ENCODE measurements at places on chromosomes 4 and X.
A peak's percentile ranks its signal among the peaks of the same experiment; 100 is the strongest.

DNA sequence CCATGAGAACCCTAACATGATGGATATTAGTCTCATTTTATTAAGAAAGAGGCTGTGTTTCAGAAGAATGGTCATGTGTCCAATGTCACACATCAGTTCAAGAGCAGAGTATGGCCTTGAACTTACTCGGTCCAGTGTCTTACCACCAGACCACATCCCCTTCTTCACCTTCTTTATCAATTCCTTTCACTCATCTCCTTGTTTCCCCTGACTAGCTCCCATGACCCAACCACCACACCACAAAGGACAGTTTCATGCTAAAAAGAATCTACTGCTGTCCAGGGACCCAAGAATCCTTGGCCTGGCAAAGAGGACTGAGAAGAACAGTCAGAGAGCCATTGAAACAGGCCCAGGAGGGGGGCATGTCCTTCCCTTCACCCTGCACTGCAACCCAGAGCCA is 33.6 kb upstream of the MSN start:
- DNase-seq: no peak

GRCh38 chrX:11619441-11619840 is 46.3 kb downstream of the ARHGAP6 start:
- no peak for DNase-seq

- no peak for DNase-seq
These were observed 695 bp downstream of the SHROOM3 start for GRCh38 chr4:76435528-76436319.

- no peak for DNase-seq
These were observed 101.1 kb upstream of the SHISA3 start for GRCh38 chr4:42296196-42296595.

GRCh38 chr4:157706155-157706554 is 466.7 kb downstream of the GASK1B start:
- no peak for DNase-seq

DNA sequence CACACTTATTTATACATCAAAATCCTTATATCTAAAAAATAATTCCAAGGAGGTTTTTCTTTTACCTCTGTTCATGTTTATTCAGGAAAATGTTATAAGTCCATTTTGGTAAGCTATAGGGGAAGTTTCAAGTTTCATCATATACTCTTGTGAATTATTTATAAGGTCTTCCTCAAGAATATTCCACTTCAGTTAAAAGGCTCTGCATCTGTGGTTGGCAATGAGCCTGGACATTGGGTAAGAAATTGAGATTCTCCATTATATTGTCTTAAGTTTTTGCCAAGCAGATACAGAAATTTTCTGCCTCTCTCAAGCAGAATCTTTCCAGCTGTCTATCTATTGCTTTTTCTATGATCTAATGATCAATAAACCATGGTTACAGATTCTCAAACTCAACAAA is 641.9 kb downstream of the NLGN4X start:
- DNase-seq: no peak

DNA sequence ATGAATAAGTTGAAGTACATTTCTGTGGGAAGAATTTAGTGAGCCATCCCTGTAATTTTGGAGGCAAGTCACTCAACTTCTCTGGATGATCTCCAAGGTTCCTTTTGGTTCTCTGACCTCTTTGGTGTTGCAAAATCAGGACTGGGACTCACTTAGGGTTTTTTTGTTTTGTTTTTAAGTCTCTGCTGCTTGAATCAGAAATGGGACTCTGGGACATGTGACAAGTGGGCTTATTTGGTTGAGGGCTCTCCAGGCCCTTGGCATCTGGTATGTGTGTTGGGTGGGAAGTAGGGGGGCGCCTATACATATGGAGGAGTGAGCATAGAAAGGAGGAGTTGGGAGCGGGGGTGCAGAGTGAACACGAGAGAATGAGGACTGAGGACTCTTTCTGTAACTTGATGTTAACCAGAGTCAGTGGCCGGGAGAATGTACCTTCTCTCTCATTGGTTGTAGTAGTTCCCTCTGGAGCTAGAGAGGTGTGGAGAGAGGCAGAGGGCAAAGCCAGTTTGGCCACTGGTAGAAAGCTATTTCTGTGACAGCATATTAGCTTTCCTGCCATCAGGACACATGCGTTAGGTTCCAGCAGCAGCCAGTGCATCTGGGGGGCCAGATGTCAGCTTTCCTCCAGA is 1.9 kb downstream of the ARHGAP10 start:
- no peak for DNase-seq

GRCh38 chr4:152815078-152815477 is 35.3 kb downstream of the ARFIP1 start:
- no peak for DNase-seq

GRCh38 chr4:54658252-54659093 is 716 bp downstream of the KIT start:
- peak; percentile 13 for DNase-seq

DNA sequence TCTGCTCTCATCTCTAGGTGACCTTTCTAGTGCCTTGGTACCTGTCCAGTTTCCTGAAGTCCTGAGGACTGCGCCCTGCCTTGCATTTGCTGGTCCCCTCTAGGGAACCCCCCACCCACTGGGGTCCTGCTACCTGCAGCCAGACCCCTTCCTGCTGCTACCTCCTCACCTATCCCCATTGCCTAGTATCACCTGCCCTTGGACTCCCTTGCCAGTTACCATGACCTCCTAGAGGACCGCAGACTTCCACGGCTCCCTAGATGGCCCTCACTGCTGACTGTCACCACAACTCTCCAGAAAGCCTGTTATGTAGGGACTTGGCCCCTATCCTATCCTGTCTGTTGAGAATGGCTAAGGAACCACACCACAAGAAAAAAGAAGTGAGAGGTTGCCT is 166.6 kb downstream of the EFNB1 start:
- DNase-seq: no peak

DNA sequence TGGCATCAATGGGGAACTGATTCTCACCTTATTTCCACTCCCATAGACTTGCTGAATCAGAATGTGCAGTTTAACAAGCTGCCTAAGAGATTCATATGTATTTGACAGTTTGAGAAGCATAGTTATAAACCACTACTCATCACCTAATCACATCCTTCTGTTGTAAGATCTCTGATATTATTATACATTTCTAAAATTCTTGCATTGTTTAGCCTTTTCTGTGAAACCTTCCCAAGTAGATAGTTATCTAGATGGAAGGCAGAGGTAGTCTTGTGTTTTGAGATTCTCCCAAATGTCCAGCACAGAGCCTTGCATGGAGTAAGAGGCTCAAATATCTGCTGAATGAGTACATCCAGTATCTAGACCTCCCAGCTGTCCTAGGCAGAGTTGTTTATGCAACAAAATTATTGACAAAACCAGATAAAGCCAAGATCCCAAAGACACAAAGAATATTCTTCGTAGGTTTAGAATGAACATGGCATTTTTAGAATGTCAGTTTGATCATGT is 227.3 kb downstream of the KDR start:
- DNase-seq: no peak

GRCh38 chrX:18833071-18833731 is 125.8 kb downstream of the PPEF1 start:
- no peak for DNase-seq

- DNase-seq: no peak
These were observed 21.5 kb downstream of the ANAPC10 start for GRCh38 chr4:145076469-145076855.

- no peak for DNase-seq
These were observed 22.8 kb upstream of the GPR78 start for GRCh38 chr4:8557151-8558076.

DNA sequence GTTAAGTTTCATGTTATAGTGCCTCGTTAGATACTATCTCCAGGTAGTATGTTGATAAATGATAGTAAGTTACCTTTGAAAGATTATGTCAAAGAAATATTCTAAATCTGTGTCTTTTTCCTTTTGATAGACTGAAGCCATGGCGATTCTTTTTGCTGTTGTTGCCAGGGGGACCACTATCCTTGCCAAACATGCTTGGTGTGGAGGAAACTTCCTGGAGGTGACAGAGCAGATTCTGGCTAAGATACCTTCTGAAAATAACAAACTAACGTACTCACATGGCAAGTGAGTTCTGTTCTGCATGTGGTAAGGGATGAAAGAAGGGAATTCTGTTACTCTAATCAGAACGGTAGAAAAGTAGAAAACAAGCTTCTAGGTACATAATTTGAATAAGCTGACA is 8.2 kb downstream of the VAMP7 start:
- no peak for DNase-seq

DNA sequence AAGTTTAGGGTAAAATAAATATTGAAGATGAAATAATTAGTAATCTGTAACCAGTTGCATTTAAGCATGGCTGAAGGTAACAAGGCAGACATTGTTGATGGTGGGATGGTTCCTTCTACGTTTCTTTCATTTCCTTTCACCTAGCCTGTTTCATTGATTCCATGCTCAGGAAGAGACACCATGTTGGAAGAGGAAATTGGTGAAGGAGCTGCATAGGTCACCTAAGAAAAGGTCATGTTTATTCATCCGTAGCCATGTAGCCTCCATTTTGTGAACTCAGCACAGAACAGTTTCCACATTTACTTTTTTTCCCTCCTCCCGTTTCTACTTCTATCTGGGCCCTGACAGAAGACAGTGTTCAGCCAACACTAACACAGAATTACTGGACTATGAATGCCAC is 3.8 kb downstream of the ADH1B start:
- no peak for DNase-seq

GRCh38 chrX:72308566-72309296 is 3.0 kb upstream of the CITED1 start:
- peak; percentile 11 for DNase-seq

DNA sequence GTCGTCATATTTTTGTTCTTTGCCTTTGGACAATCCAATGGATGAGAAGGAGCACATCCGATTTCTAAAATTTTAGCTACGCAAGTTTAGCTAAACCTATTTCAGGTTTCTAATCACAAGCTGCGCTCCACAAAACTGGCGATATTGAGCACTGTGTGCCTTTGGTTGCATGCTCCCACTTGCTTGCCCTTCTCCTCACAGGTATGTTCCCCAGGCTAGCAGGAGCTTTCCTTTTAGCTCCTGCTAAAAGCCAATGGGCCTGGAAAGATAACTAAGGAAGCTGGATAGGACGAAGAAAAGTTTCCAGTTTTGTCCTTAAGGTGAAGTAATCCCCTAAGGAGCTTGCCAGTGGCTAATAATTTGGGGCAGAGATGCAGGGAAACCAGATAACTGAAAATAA is 975.2 kb downstream of the FSTL5 start:
- no peak for DNase-seq

- DNase-seq: no peak
These were observed 3.5 kb downstream of the FBXL5 start for GRCh38 chr4:15651676-15652075.

DNA sequence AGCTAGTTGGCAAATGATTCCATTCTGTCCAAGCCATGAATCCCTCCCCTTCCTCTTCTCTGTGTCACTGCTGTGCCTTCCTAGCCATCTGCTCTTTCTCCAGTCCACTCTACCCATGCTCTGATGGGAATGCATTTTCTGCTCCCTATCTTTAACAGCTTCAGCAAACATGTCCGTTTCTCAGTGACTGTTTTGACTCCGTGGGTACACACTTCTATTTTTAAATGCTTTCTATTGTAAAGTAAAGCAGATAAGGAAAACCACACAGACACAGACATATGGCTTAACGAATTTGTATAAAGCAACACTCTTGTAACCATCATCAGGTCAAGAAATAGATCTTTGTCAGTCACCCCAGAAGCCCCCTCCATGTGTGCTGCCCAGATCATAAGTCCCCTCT is 72.4 kb upstream of the KLHL13 start:
- DNase-seq: no peak

DNA sequence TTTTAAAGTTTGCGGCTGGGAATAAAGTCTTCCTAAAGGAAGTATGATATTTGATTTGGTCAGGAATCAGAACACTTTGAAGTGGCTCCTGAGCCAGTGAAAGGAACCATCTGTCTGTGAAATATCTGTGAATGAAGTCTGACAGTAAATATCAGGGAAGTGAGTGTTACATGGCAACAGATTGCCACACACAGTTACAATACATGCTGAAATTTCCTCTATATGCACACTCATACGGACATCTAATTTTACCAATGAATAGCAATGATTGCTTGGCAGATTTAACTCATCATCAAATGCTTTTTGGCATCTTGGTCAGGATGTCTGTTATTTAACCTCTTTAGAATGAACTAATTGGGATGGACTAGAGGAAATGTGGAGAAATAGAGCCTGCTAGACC is 1023.8 kb downstream of the FAT4 start:
- DNase-seq: no peak

GRCh38 chrX:44435047-44435446 is 91.6 kb upstream of the EFHC2 start:
- DNase-seq: no peak

DNA sequence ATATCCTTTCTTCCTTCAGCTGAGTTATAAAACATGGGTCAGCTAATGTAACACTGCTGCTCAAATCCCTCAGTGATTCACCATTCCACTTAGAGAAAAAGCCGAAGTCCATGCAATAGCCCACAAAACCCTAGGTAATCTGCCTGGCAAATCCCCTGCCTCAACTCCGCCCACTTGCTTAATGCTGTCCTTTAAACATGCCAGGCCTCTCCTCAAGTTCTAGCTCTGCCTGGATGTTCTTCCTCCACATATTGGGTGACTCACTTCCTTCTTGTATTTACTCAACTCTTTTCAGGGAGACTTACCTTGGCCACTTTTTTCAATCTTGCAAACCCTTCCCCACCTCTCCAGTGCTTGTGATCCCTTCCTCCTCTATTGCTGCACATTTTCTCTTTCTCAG is 89.8 kb downstream of the EMCN start:
- no peak for DNase-seq

DNA sequence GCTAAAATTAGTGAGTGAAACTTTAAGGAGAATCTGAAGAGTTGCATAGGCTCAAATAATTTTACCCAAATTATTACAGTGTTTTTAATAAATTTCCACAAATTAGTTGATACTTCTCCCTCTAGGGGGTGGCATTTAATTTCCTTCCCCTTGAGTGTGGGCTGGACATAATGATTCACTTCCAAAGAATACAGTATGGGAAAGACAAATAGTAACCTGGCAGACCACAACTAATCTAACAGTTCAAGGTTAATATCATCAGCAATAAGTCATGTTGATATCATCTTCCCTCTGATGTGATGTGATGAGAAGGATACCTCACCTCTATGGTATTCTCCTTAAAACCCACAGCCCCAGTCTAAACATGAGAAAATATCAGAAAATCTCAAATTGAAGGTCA is 15.5 kb downstream of the PFKFB1 start:
- no peak for DNase-seq

- no peak for DNase-seq
These were observed 18.6 kb upstream of the ARSJ start for GRCh38 chr4:113998079-113998478.

DNA sequence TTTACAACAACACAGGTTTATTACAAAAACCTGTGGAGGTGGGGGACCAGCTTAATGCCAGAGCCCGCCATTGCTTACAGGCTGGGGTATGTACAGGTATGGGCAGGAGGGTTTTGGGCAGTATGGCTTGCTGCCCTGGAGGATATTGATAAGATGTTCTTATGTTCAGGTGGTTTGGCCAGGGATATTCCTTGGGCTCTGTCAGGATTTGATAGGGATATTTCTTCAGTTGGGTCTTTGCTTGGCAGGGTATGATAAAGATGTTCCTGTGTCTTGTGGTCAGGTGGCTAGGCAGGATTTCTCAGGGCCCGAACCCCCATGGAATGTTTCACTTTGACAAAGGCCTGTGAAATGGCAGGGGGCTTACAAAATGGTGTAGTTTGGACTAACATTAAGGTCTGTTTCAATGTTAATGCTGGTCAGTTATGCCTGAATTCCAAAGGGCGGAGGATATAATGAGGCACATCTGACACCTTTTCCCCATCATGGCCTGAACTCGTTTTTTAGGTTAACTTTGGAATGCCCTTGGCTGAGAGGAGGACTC is 3.1 kb downstream of the MGST2 start:
- DNase-seq: no peak

- DNase-seq: no peak
These were observed 41.3 kb upstream of the MTMR1 start for GRCh38 chrX:150651906-150652305.

All from stimulated activated CD4-positive, alpha-beta T cell treated with anti-CD3 and anti-CD28 coated beads, Interleukin-1b, Interleukin-23, amount 100 ng/mL, for 48 hours (primary cell).